ENCODE measurements at places on chromosomes 6 and 20.

GRCh38 chr20:62685781-62686555 is 22.7 kb upstream of the NTSR1 start:
- DNase-seq: peak; percentile 95

DNA sequence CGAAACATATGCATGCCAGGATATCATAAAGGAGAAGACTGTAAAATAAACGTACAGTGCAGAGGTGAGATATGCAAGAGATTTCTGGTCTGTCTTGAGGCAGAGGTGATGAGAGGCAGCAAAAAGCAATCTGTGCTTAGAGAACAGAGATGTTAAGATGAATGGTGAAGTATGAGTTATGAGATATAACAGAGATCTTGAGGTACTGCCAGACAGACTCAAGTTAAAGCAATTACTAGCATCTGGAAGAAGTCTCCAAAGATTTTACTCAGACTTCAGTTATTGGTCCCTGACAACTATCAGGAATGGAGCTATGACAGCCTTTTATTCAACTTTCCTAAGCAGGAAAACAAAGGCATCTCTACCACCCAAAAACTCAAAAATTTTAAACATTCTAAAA is 122.8 kb upstream of the DST start:
- DNase-seq: no peak

DNA sequence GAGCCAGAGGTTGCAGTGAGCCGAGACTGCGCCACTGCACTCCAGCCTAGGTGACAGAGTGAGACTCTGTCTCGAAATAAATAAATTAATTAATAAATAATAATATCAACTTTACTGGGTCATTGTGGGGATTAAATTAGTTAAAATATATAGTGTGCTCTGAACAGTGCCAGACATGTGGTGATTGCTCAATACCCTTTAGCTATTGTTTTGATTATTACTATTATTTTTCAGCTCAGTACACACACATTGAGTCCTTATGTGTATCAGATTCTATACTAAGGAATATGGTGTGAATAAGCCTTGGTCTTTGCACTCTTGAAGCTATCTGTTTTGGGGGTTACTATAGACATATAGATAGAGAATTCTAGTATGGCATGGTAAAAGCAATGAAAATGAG is 28.9 kb downstream of the TREML1 start:
- no peak for DNase-seq

- DNase-seq: peak; percentile 16
These were observed 15.0 kb downstream of the ZNF217 start for GRCh38 chr20:53578492-53579222.

- no peak for DNase-seq
These were observed 1.6 kb upstream of the MED23 start for GRCh38 chr6:131629651-131630050.

GRCh38 chr20:59010321-59010994 is 3.4 kb upstream of the CTSZ start:
- DNase-seq: no peak

- DNase-seq: no peak
These were observed 37.9 kb upstream of the PCMTD2 start for GRCh38 chr20:64217539-64218221.

DNA sequence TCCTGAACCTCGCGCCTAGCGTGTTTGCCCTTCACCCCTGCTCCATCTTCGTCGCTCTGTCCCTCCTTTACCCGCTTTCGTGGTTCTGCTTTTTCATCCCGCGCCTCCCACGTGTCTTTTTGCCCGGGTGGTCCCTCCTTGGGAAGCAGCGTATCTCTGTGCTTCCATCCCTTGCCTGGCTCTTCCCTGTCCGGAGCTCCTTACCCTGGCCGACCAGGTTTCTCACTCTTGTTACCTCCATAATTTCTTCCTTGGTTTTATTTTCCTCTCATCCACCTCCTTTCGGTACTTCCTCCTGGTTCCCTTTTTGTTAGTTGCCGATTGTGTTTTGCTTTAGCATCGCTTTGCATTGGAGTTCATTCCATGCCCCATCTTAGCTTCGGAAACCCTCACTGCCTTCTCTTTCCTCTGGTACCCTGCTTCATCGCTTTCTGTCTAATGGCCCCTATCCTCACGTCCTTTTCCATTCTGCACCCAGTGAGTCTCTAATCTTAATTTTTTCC is 735 bp downstream of the FAM135A start:
- DNase-seq: no peak

DNA sequence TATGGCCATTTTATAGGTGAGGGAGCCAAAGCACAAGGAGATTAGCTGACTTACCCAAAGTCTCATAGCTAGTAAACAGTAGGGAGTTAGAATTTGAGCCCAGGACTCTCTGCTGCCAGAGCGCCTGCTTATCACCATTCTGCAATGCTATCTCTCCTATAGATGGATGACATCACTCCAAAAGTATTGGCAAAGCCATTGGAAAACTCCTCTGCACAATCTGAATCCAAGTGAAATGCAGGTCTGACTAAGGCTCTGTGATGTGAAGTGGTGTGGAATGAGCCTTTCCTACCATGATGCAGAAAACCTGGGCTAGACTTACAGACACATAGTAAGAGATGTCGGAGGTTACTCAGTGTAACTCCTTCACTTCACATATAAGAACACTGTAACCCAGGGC is 106.3 kb downstream of the GRM1 start:
- DNase-seq: no peak

DNA sequence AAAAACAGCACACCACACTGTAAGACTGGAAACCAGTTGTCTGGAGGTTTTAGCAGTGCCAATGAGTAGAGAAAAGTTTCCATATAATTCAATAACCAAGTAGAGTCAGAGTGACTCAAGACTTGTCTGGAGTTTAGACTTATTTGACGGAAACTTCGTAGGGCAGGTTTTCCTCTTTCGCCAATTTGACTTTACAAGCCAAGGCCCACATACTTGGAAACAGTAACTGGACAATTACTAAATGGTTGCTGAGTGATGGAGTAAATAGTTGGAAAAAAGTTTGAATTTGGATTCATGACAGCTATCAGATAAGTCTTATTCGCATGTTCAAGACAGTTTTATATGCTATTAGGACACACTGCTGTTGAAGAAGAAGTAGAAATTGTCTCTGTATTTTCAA is 48.1 kb upstream of the CTAGE9 start:
- no peak for DNase-seq

DNA sequence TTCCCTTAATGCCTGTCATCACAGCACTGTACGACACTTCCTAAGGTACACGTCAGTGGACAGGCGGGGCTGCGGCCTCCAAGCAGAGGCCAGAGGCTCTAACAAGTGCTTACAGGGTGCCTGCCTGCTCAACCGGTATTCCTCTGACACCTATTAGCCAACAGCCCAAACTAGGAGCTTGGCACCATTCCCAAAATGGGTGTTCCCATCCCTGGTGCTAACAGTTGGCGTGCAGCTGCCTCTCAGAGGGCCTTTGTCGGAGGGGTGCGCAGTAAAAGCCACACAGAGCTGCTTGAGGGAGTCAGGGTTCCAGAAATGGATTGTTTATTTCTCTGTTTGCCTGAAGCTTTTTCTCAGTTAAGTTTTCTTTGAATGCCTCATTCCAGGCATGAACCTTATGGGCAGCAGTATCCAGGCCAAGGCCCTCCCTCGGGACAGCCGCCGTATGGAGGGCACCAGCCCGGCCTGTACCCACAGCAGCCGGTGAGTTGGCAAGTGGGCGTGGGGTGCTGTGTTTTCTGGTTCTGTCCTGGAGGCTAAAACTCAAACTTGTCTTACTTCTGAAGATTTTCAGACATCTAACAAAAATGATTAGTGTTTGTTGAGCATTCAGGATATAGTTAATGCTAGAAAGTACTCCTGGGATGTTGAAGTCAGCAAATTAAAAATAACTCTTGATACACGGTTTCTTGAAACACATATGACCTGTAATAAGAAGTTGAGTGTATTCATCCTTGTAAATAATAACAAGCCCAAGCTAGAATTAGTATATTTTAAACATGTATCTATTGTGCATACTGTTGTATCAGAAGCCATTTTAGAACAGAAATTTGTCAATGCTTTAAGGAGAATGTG is 124.7 kb downstream of the TMEM242 start:
- DNase-seq: no peak

DNA sequence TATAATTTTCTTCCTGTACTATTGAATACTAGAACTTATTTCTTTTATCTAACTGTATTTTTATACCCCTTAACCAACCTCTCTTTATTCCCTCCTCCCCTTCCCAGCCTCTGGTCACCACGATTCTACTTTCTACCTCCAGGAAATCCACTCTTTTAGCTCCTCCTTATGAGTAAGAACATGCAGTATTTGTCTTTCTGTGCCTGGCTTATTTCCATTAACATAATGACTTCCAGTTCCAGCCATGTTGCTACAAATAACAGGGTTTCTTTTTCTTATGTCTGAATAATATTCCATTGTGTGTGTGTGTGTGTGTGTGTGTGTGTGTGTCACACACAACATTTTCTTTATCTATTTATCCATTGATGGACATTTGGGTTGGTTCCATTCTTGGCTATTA is 152.3 kb upstream of the OLIG3 start:
- no peak for DNase-seq

DNA sequence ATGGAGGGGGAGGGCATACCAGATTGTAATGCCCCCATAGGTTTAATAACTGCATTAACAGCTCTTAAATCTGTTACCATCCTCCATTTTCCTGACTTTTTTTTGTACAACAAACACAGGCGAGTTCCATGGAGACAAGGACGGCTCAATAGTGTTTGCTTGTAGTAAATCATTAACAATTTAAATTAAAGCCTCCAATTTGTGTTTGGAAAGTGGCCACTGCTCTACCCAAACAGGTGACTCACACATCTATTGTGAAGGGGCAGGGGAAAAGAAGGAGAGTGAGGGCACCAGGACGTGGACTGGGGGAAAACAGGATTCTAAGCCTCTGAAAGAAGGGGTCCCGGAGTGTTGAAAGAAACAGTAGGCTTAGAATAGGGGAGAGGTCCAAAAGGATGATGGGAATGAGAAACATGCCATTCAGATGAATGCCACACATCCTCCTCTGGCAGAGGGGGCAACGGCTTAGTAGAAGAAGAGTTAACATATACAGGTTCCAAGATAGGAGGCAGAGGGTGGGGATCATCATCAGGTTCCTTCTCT is 6.9 kb downstream of the GLYATL3 start:
- DNase-seq: no peak

DNA sequence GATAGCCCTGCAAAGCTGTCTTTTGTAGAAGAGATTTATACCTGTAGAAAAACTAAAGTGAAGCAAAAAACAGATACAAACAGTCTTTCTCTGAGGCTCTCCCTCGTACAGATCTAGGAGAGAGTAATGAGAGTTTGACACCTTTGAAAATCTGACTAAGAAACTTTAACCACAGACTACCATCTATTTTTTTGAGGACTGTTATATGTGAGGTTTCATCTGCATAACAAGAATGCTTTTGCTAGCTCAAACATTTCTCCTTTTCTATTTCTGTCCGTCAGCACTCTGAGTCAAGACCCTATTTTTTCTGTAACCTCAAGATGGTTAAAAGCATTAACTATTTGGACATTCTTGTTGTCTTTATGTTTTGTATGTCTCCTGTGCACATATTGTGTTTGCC is 193.0 kb downstream of the BTBD3 start:
- DNase-seq: no peak

DNA sequence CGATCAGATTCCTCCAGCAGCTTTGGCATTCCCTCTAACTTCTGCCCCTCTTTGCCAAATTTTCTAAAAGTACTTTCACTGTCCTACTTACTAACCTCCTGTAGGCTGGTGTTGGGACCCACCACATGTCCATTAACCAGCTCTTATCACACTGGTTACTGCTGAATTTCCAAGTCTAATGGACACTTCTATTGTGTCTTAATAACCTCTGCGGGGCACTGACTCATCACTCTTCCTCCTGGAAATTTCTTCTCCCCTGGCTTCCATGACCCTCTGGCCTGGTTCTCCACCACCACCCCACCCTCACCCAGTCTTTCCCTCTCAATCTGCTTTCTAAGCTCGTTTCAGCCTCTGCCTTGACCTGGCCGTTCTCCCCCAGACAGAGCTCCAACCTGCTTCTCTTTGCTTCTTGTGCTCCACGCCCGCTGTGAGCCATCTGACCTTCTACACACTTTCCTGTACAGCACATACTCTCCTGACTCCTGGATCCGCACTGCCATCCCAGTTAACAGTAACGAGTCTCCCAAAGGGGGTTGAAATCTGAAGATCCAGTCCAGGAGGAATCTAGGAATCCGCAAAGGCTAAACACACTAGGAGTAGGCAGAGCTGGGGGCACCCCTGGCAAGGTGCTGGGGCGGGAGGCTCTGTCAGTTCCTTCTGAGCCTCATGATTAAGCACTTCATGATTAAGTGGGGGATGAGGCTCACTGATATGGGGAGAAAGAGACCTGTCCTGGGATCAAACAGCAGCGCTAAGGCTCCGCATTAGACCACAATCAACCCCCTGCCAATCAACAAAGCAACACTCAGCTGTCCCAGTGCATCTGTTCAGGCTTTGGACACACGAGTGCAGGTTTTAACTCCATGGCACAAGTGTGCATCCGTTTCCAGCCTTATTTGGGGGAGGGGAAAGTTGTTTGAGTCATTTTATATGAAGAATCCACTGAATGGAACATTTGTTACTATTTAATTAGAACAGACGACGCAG is 146.3 kb downstream of the LY86 start:
- no peak for DNase-seq

DNA sequence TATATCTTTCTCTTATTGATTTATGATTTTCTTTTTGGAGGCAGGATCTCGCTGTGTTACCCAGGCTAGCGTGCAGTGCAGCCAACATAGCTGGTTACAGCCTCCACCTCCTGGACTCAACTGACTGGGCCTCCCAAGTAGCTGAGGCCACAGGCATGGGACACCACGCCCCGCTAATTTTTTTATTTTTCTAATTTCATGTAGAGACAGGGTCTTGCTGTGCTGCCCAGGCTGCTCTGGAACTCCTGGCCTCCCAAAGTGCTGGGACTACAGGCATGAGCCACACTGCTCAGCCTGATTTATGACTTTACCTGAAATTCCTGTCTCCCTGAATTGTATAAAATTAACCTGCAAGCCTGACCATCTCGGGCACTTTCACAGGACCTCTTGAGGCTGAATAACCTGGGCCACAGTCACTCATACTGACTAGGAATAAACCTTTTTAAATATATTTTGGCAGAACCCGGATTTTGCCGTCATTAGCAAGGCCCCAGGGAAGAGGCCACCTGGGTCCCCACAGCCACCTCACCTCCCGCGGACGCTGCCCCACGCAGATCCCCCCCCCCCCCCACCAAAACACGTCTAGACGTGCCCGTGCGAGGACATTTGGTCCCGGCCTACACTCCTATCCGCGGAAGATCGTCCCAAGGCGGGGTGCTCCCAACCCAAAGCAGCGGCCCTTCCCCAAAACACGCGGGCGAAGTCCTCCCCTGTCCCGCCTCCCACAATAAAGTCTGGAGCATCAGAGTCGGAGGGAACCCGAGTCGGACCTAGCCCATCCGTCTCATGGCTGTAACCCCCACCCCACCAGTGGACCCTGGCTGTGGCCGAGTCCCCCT is 902 bp downstream of the ZNF337 start:
- no peak for DNase-seq

GRCh38 chr6:12088531-12088930 is 76.4 kb downstream of the HIVEP1 start:
- DNase-seq: no peak

- no peak for DNase-seq
These were observed 44.7 kb downstream of the EYA2 start for GRCh38 chr20:46939031-46939965.

- no peak for DNase-seq
These were observed 10.3 kb upstream of the ERVFRD-1 start for GRCh38 chr6:11121851-11122250.

All from NCI-H187 treated with DMSO at 0.1 percent for 48 hours (cell line).